ENCODE measurements at places on chromosomes 1 and 21.

DNA sequence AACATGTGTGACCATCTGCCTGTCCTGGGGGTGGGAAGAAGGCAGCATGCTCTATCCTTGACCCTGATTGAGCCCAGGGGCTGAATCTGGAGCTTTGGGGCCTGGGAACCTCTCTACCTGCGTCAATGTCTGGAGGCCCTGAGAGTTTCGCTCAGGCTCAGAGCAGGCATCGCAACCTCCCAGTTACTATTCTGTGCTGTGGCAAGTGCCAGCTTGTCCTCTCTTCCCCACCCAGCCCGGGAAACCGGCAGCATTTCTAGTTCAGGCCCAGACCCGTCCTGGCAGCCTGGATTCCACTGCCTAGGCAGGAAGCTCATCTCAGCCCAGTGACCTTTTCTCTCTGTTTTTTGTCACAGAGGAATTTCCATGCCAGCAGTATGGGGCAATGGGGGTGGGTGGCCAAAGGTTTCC, 10.0 kb upstream of the IRF6 start:
- no peak for DNase-seq

DNA sequence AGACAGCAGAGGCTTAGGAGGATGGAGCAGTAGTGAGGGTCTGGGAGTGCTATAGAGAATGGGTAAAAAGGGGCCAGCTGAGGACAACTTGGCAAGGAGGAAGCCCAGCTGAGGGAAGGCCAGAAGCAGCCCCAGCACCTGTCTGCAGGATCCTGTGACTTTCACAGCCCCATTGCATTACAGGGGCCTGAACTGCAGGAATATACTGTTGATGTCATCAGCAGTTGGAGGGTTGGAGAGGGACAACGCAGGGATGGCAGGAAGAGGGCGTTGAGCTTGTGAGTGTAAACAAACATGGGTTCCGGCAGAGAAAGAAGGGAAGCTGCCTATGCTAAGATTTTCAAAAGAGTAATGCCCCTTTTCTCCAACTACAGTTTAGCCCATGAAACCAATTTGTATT, 628.5 kb downstream of the SMYD3 start:
- no peak for DNase-seq

DNA sequence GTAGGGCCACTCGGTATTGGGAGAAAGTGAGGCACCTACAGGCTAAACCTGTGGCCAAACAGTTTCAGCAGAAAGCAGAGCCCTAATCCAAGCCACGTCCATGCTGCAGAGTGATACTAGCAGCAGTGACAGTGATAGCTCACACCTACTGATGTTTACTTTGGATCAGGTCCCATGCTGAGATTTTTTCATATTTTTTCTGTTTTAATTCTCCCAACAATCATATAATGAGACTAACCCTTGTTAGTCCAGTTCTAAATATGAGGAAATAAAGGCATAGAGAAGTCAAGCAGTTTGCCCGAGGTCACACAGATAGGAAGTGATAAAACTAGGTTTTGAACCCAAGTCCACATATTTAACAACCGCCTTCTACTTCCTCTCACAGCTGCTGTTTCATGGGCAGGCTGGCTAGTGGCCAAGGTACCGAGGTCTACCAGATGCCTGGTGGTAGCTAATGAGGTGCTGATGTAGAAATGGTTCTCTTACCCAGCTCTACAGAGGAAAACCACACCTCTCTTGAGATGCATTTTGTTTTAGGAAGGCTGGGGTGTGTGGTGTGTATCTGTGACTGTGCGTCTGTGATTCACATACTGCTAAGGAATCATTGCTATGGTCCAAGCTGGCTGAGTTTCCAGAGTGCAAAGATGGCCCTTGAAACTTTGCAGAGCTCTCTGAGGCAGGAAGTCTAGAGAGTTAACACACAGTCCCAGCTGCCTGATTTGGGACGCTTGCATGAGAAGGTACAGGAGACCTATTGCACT, 80.3 kb upstream of the ARTN start:
- DNase-seq: peak; percentile 29

DNA sequence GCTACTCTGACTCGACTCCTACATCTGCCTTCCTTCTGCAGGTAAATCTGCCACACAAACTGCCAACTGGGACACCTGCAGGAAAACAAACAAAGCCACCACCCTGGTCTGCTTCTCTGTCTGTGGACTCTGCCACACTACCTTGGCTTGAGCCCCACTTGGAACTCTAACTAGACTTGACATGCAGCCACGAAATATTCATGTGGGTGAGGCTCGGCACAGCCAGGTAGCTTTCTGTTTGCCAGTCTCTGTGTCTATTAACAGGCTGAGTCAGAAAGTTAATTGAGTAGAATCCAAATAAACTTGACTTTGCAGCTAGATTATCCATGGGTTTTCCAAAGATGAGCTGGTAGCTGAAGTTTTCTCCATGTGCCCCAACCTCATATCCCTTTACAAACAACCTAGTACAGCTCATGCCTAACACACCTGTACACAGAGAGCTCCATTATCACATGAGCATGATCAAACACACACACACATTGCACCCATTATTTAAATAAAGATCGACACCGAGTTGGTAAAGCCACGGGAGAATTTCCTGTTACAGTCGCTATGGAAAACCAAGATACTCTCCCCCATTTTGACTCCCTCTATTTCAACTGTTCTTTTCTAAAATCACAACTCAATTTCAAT, 808 bp downstream of the C1orf116 start:
- DNase-seq: no peak

DNA sequence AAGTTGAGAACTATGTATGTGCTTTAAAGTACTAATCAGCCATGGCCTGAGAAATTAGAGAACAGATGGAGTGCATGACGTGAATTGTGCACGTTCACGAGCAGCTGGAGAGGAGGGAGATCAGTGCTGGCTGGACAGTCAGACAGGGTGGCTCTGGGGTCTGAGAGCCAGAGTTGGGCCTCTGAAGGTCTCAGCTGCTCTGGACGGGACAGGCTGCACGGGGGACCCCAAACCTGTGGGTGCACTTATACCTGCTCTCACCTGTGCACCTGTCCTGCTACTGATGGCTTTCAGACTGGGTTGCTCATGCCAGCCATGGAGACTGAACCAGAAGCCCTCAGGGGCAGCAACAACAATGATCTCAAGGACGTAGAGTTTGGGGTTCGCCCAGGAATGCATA, 43.5 kb downstream of the UMODL1 start:
- no peak for DNase-seq

DNA sequence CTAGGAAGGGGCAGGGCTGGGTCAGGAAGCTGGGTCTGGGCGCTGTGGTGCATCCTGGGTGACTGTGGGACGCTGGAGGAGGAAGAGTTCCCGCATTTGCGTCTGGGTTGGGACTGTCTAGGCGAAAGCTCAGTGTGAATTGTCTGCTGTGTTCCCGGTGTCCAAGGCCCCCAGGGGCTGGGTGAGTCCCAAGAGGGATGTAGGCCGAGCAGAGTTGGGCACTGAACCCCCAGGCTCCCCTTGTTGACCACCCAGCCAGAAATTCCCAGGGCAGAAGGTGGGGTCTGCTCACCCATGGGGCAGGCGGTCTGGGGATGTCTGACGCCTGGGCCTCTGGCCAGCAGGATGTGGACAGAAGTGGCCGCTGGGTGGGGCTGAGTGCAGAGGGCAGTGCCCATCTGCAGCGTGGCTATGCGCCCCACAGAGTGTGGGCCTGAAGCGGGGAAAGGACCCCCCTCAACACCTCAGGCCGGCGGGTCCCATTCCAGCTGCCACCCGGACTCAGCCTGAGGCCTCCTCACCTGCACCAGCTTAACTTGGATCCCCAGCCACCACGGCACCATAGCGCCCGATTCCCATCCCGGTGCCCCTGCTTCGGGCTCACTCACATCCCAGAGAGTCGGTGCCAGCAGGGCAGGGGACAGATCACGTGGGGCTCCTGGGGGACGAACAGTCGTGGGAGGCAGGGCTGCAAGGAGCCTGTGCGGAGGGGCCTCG, 37.0 kb upstream of the POFUT2 start:
- DNase-seq: no peak

DNA sequence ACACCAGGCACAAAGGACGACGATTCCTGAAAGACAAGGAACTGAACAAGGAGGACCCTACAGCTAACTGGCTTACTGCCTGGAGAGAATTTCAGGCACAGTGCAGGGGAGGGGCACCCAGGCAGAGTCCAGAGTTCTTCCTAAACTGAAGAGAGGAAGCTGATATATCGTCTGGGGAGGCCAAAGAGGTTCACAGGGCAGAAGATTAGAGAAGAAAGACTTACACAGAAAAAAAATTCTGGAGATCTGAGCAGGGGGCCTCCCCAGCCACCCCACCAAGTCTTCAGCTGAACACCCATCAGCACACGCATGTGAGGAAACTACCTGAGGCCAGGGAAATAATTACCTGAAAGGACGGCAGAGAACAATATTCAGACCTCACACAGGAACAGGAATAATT, 24.6 kb downstream of the SORT1 start:
- DNase-seq: no peak

DNA sequence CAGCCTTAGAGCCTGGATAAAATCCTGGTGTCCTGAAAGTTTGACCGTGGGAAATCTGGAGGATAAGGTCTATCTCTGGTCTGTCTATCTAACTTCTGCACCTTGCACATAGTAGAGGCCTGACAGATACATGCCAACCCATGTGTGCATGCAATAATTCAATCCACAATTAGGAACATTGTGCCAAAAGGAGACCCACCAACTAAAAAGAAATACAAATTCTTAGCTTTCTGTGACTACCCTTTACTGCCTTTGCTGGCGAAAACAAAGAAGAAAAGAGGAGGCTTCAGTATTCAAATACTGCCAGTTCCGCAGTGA, 381 bp upstream of the KLHL20 start:
- no peak for DNase-seq

- DNase-seq: no peak
These were observed 3.9 kb downstream of the LDLRAD1 start for GRCh38 chr1:54014009-54014629.

DNA sequence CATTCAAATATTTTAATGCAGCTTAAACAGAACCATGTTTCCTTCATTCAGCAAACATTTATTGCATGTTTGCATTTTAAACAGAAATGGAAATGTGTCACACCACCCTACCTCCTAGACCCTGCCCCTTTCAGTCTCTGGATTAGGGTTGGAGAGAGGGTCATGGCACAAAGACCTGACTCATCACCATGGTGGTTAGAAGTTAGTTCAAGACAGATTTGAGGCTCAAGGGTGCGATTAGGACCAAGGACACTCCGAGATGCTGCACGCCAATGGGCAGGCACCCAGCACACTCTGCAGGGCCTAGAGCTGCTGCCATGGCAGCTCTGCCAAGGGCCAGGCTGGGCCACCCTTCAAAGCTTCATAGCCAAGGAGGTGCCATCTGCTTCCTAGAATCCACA, 86.9 kb downstream of the NAV1 start:
- no peak for DNase-seq

DNA sequence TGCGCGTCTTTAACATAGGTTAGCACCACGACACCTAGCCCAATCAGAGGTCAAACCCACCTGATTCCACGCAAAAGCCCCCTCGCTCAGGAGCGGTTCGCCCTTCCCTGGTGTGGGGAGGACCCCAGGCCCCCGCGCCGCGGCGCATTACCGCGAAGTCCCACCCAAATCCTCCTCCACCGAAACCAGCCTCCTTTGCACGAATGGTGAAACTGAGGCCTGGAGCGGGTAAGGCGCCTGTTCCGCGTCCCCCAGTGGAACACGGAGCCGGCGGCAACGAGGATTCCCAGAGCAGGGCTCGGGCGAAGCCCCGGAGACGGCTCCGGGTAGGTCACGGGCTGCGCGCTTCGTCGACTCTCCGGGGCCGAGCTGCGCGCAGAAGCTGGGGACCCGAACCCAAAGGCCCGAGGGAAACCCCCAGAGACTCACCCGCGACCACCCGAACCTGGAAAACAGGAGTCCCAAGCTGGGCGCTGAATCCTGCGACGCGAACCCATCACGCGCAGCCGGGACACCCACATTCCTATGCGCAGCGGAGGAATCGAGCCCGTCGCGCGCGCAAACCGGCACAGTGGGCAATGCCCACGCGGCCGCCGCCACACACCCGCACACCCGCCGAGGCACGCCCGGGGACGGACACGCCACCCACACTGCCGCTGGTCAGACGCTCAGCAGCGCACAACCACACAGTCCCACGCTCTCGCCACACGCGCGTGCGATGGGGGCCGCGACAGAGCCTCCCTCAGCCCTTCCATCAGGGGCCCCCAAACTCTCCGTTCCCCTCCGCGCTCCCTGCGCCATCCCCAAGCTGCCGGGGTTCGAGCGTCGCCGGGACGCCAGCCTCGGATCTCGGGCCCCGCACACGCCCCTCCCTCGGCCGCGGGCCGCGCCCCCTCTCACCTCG, 507 bp downstream of the GLIS1 start:
- DNase-seq: no peak

DNA sequence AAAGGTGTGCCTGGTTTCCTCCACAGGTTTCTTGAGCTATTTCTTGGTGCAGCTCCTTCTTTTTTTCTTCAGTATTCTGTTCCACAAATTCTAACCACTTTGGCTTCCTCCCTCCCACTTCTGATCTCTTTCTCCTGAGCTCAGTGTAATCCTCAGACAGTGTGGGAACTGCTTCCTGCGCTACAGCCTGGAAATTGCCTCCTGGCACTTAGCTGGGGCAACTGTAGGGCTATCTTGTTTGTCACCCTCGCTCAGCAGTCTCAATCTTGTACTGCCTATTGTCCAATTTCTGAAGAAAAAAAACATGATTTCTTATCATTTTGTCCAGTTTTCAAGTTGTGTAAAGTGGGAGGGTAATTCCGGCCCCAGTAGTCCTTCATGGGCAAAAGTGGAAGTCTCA, 24.0 kb upstream of the GALNT2 start:
- no peak for DNase-seq

GRCh38 chr21:32319012-32319411, 20.4 kb downstream of the MRAP start:
- DNase-seq: no peak

DNA sequence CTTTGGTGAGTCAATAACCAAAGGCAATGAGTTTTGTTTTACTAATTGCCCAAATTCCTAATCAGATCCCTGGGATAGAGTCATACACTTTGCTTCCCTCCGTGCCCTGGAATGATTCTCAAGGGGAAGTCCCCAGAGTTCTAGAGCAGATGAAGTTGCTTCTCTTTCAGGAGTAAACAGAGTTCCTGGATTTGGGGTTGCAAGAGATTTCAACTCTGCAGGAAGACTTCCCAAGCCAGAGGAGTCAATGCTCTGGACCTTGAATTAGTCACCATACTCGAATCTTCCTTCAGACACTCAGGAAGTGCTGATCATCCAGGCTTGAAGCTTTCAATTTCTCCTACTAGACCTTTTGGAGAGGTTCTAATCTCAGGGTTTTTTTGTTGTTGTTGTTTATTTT, 39.6 kb downstream of the FCER1A start:
- DNase-seq: no peak

GRCh38 chr1:162213281-162213912, 143.9 kb downstream of the NOS1AP start:
- no peak for DNase-seq

- DNase-seq: no peak
These were observed 3.2 kb upstream of the C1orf74 start for GRCh38 chr1:209787551-209787950.

DNA sequence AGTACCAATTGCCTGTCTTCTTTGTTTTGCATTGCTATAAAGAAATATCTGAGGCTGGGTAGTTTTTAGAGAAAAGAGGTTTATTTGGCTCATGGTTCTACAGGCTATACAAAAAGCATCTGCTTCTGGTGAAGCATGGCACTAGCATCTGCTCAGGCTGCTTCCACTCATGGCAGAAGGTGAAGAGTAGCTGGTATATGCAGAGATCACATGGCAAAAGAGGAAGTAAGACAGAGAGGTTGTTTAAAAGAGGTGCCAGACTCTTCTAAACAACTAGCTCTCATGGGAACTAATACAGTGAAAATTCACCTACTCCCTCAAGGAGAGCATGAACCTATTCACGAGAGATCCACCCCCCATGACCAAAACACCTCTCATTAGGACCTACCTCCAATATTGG, 56.7 kb upstream of the GUCA2B start:
- DNase-seq: no peak

GRCh38 chr1:107194380-107194779, 53.5 kb downstream of the NTNG1 start:
- DNase-seq: no peak

Data from GM19239 (cell line).